Natural killer cell treated with Interleukin-12 subunit alpha and Interleukin-12 subunit beta and Interleukin-15 and Interleukin-18, amount 100 ng/mL, for 72 hours (primary cell): ENCODE measurements at places on chromosomes 4 and X.

- no peak for DNase-seq
Measured at GRCh38 chr4:59537246-59537886, 1662.8 kb upstream of the ADGRL3 start.

- DNase-seq = no peak
Measured at GRCh38 chr4:6402566-6403399, 69.6 kb downstream of the PPP2R2C start.

- no peak for DNase-seq
Measured at GRCh38 chr4:98779088-98779487, 120.7 kb upstream of the TSPAN5 start.

DNA sequence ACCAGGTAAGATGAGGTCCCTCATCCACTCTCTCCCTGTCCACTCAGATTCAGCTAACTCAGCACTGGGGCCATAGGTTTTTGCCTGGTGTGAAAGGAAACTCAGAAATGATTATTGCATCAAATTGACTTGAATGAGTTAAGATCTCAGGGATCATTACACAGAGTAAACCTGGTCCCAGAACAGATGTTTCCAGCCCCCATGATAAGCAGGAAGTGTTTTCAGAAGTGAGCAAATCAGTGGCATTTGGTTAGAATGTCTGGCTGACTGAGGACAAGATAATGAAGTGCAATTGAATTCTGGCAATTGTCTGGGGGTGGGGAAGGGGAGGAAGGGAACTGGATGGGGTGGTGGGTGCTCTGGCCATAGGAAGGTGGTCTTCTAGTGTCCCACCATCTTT, 108.0 kb downstream of the CHIC2 start:
- DNase-seq = no peak

DNA sequence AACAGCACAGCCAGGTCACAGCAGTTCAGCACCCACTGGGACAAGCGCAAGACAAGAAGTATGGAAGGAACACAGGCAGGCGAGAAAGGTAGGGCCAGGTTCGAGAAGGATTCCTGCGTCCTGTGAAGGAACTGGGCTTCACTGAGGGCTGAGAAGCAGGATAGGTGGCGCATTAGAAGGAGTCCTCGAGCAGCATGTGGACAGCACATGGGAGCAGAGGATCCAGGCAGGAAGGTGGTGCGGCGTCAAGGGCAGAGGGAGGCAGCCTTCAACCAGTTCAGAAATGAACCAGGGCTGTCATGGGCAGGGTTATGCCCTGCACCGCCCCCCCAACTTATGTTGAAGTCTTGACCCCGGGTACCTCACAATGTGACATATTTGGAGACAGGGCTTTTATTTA, 30.8 kb upstream of the LAP3 start:
- DNase-seq = no peak

DNA sequence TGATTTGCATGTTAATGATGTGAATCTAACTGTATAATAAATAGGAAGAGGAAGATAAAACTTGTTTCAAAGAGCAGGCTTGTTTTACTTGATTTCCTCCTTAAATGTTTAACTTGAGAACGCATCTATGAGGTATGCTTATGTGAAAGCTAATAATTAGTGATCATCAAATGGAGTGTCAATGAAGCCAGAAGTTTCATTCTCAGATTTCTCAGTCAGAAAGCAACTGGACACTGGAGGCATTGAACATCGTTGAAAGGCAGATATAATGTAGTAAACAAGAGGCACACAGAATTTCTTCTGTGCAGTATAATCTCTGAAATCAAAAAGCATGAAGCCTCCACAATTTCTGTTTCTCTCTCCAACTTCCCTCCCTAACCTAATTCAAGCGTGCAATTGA, 672.9 kb downstream of the ADGRL3 start:
- DNase-seq = no peak

- DNase-seq = no peak
Measured at GRCh38 chrX:37834937-37835336, 12.4 kb downstream of the DYNLT3 start.

DNA sequence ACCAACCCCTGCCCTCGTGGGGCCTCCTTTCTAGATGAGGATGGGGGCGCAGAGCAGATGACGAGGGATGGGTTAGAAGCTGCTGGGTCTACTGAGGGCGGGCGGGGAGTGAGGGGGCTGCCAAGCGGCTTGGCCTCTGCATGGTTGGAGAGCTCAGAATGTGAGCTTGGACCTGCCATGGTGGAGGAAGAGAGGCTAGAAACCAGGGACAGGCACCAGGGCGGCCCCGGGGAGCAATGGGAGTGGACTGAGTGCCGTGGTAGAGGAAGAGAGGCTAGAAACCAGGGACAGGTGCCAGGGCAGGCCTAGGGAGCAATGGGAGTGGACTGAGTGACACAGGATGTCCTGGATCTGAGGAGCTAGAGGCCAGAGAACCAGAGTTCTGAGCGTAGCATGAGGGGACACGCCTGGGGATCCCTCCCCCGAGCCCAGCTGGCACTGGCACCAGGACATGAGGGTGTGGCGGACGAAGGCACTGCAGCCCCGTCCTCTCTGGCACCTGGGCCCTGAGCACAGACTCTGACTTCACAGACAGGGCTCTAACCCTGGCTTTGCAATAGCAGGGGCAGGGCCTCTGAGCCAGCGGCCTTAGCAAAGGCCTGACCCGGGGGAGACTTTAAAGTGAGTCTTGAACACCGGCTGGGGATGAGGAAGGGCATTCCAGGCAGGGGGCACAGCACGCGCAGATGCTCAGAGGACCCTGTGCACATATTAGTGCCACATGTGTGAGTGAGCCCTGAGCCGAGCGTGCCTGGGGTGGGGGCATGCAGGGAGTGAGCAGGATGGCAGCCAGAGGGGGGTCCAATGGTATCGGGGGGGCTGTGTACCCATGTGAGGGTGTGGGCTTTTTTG, 214.0 kb upstream of the PSAPL1 start:
- no peak for DNase-seq

- no peak for DNase-seq
Measured at GRCh38 chr4:107442538-107443111, 277.4 kb downstream of the PAPSS1 start.

GRCh38 chr4:81378386-81378785, 93.3 kb downstream of the RASGEF1B start:
- no peak for DNase-seq

DNA sequence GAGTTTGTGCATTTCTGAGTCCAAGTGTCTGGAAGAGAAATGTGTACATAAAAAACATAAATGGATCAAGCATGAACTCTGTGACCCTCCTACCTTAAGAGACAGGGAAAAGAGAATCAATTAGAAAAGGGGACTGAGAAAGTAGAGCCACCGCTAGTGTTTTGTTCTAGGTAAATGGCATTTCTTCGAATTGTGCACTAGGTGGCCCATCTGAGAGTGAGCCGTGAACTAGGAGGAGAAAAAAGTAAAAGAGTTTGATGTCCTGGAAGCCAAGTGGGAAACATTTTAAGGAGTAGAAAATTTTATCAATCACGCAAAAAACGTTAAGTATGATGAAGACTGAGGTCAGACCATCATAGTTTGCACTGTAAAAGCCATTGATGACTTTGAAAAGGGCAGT, 55.1 kb downstream of the NAF1 start:
- DNase-seq = no peak

GRCh38 chr4:2932321-2932950, 30.8 kb downstream of the NOP14 start:
- peak; percentile 64 for DNase-seq

DNA sequence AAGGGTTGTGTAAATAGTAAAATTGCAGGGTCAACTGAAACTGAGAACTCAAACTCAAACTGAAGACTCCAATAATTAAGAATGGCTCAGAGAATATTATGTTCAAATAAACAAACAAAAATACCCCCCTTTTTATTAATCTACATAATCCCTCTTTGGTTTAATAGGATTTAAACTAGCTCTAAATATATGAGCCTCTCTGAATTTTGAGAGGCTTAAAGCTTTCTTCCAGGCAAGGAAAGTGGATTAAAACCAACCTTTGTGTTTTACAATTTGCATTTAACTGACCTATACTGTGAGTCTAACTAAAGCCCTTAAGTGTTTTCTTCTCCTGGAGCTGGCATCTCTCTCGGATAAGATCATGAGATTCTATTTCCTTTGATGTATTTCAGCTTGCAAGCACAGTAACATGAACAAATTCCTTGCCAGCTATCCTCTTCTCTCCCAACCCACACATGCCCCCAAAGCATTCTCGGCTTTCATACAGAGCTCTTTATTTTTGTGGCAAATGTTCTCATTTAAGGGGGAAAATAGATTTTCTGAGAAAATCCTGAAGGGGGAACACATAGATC, 1310.8 kb upstream of the AGA start:
- no peak for DNase-seq

GRCh38 chr4:147616849-147617172, 386 bp upstream of the TMEM184C start:
- no peak for DNase-seq

DNA sequence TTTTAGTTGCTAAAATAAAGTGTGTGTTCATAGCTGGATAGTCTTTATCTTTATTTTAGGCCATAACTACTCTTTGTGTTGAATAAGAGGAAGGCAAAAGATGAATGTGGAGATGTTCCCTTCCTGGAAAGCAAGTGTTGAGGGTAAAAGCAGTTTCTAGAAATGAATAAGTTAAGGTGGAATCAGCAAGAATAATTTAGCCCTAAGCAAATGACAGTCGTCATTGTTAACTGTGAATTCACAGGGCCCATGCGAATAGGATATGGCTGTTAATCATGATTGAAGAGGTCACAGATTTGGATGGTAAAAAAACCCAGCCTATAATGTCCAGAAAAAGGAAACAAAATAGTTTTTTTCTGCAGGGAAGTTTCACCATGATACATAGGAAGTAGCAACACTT, 167.8 kb upstream of the PPP3CA start:
- no peak for DNase-seq

GRCh38 chr4:113442826-113443225, 318.7 kb downstream of the CAMK2D start:
- DNase-seq = no peak

GRCh38 chr4:102780476-102781144, 19.8 kb upstream of the MANBA start:
- no peak for DNase-seq

DNA sequence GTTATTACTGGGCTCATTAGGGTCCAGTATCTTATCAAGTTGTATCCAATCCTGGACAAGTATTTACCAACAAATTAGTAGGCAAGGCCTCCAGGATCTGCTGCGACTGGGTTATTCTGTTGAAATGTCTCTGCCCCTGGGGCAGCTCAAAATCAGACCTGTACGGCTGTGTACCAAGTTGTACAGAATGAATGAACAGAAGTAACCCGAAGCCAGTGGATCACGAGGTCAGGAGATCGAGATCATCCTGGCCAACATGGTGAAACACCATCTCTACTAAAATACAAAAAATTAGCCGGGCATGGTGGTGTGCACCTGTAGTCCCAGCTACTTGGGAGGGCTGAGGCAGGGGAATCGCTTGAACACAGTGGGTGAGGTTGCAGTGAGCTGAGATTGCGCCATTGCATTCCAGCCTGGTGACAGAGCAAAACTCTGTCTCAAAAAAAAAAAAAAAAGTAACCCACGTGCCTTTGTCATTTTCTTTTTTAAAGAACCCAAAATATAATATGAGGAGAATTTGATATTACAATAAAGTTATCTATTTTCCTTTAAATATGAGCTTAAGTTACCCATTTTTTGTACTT, 127.3 kb downstream of the CBR4 start:
- DNase-seq = no peak

DNA sequence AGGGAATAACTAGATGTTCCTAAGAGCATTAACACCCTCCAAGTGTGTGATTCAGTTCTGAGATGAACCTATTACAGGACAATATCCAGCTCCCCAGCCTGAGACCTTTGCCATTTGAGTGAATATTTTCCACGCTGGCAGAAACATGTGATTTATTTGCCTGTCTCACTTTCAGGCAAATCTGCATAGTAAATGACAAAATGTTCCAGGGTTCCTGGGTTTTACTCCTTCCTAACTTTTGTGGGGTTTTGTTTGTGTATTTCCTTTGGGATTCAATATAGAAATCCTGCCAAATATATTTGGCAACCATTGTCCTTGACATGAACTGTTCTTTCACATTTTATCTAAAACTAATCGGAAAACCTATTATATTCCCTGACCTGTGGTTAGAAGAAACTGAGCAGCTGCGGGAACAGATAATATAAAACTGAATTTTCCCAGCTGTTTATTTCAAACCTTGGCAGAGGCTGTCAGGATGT, 12.5 kb downstream of the F8 start:
- no peak for DNase-seq

DNA sequence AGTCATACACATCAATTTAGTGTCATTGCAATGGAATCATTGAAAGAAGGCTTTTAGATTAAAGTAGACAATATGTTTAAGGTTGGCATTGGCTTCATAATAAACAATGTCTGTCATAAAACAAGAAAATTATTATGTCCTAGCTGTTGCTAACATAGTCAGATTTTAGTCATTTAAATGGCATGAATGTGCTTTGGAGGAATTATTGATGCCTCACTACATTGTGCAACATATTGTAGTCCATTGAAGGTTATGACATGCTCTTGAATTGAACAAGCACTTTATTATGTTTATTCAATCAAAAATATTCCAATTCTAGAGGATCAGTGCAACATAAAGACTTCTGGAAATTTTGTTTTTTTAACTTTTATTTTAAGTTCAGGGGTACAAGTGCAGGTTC, 489.8 kb upstream of the AMOT start:
- DNase-seq = no peak

GRCh38 chr4:101919373-101919977, 128.9 kb downstream of the BANK1 start:
- DNase-seq = no peak

DNA sequence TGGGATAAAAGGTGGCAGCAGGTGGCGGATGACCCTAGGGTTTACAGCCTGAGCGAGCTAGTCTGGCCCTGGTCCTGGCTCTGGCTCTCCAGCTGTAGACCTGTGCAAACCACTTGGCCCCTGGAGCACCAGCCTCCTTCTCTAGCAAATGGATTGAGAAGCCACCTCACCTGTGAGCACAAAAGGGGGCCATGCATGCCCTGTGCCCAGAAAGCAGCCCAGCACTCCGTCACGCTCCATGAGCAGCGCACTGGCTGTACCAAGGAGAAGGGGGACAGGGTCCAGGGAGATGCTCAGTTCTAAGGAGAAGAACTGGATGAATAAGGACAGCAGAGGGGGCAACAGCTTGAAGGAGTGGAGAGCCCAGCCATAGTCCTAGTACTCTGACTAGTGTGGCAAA, 46.9 kb upstream of the C4orf50 start:
- no peak for DNase-seq

DNA sequence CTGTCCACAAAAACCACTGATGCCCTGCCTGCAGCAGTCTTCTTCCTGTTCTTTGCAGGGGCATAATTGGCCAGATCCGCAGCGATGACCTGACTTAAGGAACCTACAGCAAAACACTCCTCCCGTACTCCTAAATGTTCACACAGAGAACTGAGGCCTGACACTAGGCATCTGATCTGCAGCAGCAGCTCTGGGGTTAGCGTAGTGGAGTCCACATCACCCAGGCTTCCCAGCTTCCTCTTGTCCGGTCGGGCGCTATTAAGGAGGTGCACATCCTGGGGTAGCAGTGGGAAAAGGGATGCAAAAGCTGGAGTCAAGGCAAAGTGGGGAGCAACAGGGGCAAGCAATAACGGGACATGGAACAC, 758 bp downstream of the SCFD2 start:
- no peak for DNase-seq

GRCh38 chrX:43627147-43627546, 29.0 kb upstream of the MAOA start:
- no peak for DNase-seq
